CD14-positive monocyte (primary cell): ENCODE measurements at places on chromosomes 1 and 21.

GRCh38 chr1:6519491-6519934 lies 28.0 kb upstream of the PLEKHG5 start:
- no peak overlapping the region for H3K4me3 ChIP-seq
- H3K4me1 ChIP-seq: no peaks in the 10 kb centered on the region
- H3K36me3 ChIP-seq: peaks cover 3% of the 10 kb centered on the region
- H3K27me3 ChIP-seq: no peaks in the 10 kb centered on the region
- no peak for DNase-seq

- peaks cover 35% of the 10 kb centered on the region for H3K36me3 ChIP-seq
- DNase-seq: no peak
- H3K4me3 ChIP-seq: no peak overlapping the region
- no peaks in the 10 kb centered on the region for H3K27me3 ChIP-seq
- H3K27ac ChIP-seq: peak overlapping the region; percentile 12
Observed at GRCh38 chr1:9690440-9691107, 39.0 kb downstream of the PIK3CD start.

DNA sequence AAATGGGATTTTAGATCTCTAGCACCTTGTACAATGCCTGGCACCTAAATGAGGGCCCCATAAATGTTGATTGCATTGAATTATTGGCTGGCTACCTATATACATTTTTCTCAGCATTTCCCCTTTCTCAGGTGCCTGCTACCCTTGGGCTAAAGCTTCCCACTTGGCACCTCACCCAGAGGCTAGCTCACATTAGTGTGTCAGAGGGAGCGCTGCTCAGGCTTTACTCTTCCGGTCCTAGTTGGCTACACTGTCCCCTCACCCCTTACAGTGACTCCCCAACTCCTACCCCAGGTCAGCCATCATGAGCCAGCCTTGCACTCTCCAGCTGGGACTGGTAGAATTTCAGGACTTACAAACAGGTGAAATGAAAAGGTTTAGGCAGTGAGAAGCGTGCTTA lies 9.5 kb downstream of the TRAF5 start:
- no peaks in the 10 kb centered on the region for H3K36me3 ChIP-seq
- no peak for DNase-seq
- peaks cover 5% of the 10 kb centered on the region for H3K4me1 ChIP-seq
- no peak overlapping the region for H3K27ac ChIP-seq
- H3K27me3 ChIP-seq: no peaks in the 10 kb centered on the region

DNA sequence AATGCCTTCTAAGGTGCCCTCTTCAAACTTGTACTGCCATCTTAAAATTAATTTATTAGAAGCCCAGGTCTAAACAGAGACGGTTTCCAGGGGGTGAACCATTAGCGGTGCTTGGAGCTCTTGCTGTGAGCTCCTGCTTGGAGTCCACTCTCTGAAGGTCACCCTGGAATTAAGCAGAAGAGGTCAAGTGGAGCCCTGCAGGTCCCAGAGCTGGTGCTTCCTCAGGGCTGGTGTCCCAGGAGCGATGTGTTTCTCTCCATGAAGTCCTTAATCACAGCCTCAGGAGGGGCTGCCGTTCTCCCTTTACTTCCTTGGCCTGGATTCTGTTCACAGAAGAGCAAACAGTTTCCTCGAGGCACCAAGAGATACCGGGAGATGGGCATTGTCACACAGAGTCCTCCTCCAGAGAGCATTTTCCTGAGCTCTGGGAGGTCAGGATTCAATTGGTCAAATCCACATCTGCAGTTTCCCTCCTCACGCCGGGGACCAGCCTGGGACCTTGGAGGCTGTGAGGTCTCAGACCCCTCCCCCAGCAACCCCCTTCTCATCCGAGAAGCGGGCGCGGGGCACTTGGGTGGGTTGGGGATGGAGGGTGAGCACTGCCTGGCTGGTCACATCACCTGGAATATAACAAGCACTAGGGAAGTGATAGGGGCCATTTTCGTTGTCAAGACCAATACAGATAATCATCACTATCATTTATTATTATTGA lies 310.4 kb downstream of the AJAP1 start:
- no peaks in the 10 kb centered on the region for H3K36me3 ChIP-seq
- no peaks in the 10 kb centered on the region for H3K27me3 ChIP-seq
- H3K4me3 ChIP-seq: no peak overlapping the region
- H3K4me1 ChIP-seq: no peaks in the 10 kb centered on the region
- no peak overlapping the region for H3K27ac ChIP-seq
- DNase-seq: no peak

DNA sequence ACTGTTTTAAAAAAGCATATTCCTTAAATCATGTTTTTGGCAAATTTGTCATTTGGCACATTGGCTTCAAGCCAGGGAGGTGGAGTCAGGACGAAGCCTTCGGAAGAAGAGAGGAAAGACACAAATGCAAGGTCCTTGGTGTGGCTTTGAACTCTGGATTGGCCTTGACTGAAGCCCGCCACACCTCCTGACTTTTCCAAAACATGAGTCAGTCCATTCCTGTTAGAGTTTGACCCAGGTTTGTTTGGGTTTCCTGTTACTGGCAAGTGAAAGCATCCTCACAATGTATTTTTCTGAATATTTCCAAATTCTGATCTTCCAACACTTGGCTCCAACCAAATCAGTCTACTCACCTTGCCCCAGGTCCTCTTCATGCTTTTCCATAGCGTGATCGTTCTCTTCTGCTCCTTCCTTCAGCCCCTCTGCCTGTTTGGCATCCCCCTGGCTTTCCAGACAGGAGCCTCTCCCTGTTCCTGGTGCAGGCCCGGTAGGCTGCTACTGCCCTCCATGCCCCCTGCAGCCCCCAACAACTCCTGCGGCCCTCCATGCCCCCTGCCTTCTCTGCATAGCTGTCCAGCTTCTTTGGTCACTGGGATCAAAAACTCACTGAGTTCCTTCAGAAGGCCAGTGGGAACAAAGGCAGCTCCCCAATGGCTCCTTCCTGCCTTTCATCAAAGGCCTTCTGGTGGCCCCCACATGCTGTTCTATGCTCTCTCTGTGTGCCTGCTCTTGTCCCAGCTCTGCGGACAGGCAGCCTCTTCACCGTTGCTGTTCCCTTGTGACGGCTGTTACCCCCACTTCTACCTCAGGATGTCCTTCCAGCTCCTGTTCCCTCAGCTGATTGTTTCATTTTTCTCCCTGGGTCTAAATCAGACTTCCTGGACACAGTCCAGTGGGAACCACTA lies 30.4 kb upstream of the SLC30A1 start:
- no peak for DNase-seq
- H3K36me3 ChIP-seq: no peaks in the 10 kb centered on the region
- no peak overlapping the region for H3K27ac ChIP-seq
- H3K4me3 ChIP-seq: no peak overlapping the region
- peaks cover 75% of the 10 kb centered on the region for H3K4me1 ChIP-seq

DNA sequence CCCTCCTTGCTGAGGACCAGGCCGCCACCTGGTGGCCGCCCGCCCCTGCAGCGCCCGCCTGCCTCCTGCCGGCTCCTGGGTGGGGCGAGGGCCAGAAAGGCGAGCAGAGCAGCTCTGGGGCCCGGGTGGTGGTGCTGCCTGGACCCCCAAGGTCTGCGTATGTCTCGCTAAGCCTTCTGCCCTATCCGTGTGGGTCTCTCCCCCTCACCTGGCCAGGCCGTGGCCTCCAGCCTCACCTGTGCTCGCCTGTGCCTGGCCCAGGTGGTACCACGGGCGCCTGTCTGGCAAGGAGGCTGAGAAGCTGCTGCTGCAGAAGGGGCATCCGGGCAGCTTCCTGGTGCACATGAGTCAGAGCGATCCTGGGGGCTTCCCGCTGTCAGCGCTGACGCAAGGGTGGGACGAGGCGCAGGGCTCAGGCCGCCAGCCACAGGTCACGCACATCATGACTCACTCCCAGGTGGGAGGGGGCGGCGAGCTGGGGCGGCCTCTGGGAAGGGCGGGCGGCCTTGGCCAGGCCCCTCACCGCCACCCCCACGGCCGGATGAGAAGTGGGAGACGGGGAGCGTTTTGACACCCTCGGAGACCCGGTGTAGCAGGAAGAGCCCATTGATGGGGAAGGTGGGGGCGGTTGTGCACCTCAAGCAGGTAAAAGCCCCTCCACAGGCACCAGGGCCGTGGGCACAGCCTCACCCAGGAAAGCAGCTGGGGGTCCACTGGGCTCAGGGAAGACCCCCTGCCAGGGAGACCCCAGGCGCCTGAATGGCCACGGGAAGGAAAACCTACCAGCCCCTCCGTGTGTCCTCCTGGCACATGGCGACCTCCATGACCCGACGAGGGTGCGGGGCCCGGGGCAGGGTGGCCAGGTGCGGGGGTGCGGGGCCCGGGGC lies 9.9 kb downstream of the RNF223 start:
- H3K27ac ChIP-seq: peak overlapping the region; percentile 16
- peaks cover 37% of the 10 kb centered on the region for H3K4me1 ChIP-seq
- peaks cover 55% of the 10 kb centered on the region for H3K27me3 ChIP-seq
- DNase-seq: peak; percentile 86
- H3K4me3 ChIP-seq: no peak overlapping the region
- H3K36me3 ChIP-seq: no peaks in the 10 kb centered on the region

DNA sequence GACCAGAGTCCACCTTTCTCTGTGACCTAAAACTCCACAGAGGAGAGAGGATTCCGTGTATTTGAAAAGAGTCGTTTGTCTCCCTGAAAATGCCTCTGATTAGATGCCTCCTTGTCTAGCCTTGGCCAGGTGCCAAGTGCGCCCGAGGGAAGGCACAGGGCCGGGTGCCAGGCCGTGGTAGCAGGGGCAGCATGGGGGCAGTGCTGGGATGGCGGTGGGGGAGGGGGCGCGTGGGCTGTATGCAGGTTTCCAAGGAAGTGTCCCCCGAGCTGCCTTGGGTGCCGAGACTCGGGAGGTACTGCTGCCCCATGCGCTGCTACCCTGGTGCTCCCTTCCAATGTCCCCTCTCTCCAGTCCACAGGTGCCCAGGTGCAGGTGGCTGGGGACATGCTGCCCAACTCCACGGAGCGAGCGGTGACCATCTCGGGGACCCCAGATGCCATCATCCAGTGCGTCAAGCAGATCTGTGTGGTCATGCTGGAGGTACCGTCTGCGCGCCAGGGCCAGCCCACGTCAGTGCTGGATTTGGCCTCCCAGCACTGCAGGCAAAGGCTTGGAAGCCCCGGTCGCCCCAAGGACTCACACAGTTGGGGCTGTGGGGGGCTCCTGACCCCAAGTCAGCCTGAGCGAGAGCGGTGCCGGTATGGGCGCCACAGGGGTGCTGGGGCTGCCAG lies 70.9 kb upstream of the COL6A1 start:
- DNase-seq: no peak
- no peaks in the 10 kb centered on the region for H3K36me3 ChIP-seq
- no peaks in the 10 kb centered on the region for H3K27me3 ChIP-seq
- H3K4me1 ChIP-seq: no peaks in the 10 kb centered on the region

GRCh38 chr21:46024141-46024540 lies 42.6 kb downstream of the COL6A1 start:
- H3K27me3 ChIP-seq: no peaks in the 10 kb centered on the region
- H3K27ac ChIP-seq: no peak overlapping the region
- H3K4me3 ChIP-seq: no peak overlapping the region

DNA sequence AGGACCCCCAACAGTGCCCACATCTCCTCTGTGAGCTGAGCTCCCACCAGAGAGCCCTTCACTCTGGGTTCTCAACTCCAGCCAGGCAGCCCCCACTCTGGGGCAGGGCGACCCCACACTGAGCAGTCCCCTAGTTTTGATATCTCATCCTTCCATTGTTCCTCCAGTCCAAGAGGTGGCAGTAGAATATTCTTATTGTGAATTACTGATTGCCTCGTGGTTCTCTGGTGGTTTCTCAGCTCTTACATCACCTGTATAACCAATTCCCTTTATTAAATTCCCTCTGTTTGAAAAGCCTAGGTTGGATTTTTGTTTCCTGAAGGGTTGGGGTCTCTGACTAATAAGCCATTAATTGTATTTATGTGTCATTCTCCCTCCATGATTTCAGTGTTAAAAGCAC lies 407.5 kb downstream of the SETD4 start:
- no peaks in the 10 kb centered on the region for H3K36me3 ChIP-seq
- H3K27me3 ChIP-seq: no peaks in the 10 kb centered on the region
- DNase-seq: no peak
- H3K4me1 ChIP-seq: peaks cover 4% of the 10 kb centered on the region
- H3K27ac ChIP-seq: no peak overlapping the region
- no peak overlapping the region for H3K4me3 ChIP-seq

DNA sequence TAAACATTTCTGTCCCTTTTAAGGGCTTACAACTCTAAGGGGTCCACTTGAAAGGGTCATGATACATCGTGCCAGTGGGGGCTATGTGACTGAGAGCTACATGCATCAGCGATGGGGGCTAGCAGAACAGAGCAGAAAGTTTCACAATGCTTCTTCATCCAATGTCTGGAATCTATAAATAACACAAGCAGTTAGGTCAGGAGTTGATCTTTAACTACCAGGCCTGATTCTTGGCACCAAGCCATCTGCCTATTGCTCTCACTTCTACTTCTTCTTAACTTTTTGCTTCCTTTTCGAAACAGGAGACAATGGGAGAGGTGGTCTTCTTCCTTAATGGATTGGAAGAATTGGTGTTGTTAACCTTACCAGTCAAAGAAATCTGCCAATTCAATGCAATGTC lies 410.0 kb downstream of the TGFB2 start:
- H3K27ac ChIP-seq: no peak overlapping the region
- DNase-seq: no peak
- no peak overlapping the region for H3K4me3 ChIP-seq
- H3K27me3 ChIP-seq: no peaks in the 10 kb centered on the region
- no peaks in the 10 kb centered on the region for H3K36me3 ChIP-seq

DNA sequence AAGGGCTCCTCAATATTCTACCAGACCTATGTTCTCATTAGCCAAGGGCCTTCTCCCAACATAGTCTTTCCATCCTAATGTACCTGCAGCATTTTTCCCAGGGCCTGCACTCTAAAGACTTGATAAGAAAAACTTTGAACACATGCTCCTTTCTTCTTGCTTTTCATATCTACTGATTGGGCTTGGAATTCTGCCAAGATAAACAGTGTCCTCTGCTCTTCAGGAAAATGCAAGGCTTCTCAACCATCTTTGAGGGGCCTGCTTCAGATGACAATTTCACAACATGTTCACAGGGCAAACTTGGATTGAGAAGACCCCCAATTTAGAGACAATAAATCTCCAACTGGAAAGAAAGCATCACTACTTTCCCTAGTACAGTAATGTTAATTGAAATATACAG lies 25.8 kb upstream of the PPT1 start:
- no peak for DNase-seq
- H3K27ac ChIP-seq: no peak overlapping the region
- H3K4me1 ChIP-seq: no peaks in the 10 kb centered on the region

DNA sequence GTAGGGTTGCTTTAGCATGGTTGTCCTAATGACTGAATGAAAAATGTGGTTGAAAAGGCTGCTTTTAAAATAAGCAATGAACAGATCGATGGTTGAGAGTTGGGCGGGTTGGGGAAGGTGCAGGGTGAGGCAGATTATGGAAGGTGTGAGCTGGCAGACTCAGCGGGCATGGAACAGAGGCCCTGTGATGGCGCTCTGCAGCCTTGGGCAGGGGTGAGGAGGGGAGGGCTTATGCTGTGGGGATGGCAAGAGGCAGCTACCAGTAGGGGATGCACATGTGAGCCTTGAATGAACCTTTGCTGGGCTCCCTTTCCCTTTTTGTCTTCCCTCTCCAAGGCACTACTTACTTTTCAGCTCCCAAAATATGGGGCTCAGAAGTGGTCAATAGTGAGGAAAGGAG lies 30.9 kb downstream of the ATP1B1 start:
- no peaks in the 10 kb centered on the region for H3K4me1 ChIP-seq
- no peaks in the 10 kb centered on the region for H3K36me3 ChIP-seq
- H3K27ac ChIP-seq: no peak overlapping the region
- no peak overlapping the region for H3K4me3 ChIP-seq
- no peak for DNase-seq
- no peaks in the 10 kb centered on the region for H3K27me3 ChIP-seq

- DNase-seq: no peak
- H3K27ac ChIP-seq: peak overlapping the region; percentile 97
- peaks cover 62% of the 10 kb centered on the region for H3K36me3 ChIP-seq
Observed at GRCh38 chr1:43363283-43363934, 4.4 kb downstream of the ELOVL1 start.
